ENCODE measurements at places on chromosomes 5 and 9. TPM values are rescaled to one million over a fixed set of nuclear protein-coding genes. Genes with fewer than 3 reads are reported as not detected.
A peak's percentile ranks its signal among the peaks of the same experiment; 100 is the strongest.

- DNase-seq: no peak
Measured at GRCh38 chr5:39422728-39423285, 2.0 kb downstream of the DAB2 start.

- DNase-seq: no peak
Measured at GRCh38 chr5:73853091-73853490, 227.1 kb downstream of the ARHGEF28 start.

The PCDHGB3 gene
- total RNA-seq: 6.2 TPM

GRCh38 chr5:142847898-142848790 lies 78.0 kb downstream of the ARHGAP26 start:
- DNase-seq: peak; percentile 59

- DNase-seq: peak; percentile 61
Measured at GRCh38 chr5:903756-904096, 11.0 kb downstream of the TRIP13 start.

The IFNB1 gene
- not detected for total RNA-seq

DNA sequence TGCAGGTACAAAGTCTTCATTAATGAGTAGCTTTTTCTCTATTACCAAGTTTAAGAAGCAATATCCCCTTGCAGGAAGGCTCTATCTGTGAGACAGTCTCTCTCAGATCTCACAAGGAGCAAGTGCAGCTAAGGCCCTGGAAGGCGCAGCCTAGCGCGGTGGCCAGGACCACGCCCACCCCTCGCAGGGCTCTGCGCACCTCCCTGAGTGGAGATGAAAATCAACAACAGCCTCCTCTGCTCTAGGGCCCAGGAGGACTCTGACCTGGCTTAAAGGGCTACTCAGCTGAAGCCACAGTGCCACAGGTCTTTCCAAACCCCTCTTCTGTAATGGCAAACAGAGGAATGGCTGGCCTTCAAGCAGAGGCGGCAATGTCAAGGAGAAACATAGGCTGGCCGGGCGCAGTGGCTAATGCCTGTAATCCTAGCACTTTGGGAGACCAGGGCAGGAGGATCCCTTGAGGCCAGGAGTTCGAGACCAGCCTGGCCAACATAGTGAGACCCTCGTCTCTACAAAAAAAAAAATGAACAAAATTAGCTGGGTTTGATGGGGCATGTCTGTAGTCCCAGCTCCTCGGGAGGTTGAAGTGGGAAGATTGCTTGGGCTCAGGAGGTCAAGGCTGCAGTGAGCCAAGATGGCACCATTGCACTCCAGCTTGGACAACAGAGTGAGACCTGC lies 11.9 kb downstream of the SEC16A start:
- no peak for DNase-seq

The SPAG8 gene
- 2.2 TPM for total RNA-seq

The IGFBPL1 gene
- total RNA-seq: 0.36 TPM

DNA sequence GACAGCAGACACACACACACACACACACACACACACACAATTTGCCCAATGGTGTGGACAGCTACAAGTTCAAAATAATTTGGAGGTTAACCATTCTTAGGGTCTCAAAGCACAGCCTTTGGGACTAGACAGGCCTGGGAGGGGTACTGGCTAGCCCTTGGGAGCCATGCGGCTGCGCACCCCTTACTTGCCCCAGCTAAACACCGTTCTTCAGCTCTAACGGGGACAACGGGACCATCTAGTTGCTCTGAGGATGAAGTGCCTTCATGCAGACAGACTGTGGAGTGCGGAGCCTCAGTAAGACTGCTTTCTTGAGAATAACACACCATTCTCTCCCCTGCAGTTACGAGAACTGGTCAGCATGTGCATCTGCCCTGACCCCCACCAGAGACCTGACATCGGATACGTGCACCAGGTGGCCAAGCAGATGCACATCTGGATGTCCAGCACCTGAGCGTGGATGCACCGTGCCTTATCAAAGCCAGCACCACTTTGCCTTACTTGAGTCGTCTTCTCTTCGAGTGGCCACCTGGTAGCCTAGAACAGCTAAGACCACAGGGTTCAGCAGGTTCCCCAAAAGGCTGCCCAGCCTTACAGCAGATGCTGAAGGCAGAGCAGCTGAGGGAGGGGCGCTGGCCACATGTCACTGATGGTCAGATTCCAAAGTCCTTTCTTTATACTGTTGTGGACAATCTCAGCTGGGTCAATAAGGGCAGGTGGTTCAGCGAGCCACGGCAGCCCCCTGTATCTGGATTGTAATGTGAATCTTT lies 64.6 kb downstream of the PSMB7 start:
- peak; percentile 66 for DNase-seq

- peak; percentile 93 for DNase-seq
Measured at GRCh38 chr9:96453625-96454024, 3.7 kb downstream of the HABP4 start.

The KIF4B gene
- total RNA-seq: not detected

DNA sequence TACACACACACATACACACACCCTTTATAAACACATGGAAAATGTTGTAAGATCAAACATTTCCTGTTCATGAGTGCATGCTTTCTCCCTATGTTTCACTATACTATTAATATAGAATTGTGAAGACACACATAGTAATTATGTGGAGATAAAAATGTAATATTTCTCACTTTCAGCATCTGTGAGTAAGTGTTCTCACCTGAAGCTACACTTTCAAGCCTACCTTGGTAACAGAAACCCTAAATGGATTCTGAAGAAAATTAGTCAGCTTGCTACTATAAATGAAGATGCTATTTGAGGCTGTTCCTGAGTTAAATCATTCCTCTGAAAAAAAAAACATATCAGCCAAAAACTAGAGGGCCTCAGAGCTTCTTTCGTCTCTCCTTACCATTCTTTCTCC lies 81.1 kb upstream of the GNA14 start:
- no peak for DNase-seq

DNA sequence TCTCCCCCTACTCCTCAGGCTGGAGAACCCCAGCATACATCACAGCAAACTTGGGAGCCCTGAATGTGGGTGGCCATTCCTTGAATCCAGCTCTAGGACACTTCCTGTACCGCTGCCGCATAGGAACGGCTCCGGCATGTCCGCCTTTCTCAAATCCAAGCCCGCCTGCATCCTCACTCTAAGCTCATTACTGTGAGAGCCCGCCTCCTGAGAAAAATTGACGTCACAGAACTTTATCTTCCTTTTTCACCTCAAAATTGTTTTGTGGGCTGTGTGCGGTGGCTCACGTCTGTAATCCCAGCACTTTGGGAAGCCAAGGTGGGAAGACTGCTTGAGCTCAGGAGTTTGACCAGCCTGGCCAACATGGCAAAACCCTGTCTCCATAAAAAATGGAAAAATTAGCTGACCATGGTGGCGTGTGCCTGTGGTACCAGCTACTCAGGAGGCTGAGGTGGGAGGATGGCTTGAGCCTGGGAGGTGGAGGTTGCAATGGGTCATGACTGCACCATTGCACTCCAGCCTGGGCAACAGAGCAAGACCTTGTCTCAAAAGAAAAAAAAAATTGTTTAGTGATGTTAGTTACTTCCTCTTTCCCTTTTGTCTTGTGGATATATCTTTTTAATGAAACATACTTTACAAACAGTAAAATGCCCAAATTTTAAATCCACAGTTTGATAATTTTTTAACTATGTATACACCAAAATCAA lies 22.8 kb downstream of the RNF44 start:
- DNase-seq: no peak

The SELENOP gene
- 171 TPM for total RNA-seq

GRCh38 chr5:93054424-93055163 lies 526.4 kb downstream of the NR2F1-AS1 start:
- DNase-seq: no peak

GRCh38 chr5:171871711-171872110 lies 86.1 kb downstream of the SMIM23 start:
- DNase-seq: no peak

DNA sequence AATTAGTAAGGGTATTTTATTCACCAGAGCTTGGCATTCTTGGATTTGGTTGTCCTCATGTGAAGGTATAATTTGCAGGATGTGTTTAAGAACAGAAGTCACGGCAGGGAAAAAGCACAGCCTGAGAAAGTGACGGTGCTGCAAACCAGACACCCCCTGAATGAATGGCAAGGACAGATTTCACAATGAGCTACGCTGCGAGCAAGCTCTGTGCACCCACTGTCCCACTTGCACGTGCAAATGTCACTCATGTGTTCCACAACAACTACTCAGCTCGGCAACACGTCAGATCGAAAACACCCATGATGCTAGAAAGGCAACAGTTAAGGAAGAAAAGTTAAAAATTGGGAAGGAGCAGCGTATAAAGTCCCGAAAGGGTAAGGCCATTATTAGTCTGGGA lies 168.9 kb downstream of the ROR2 start:
- DNase-seq: no peak

GRCh38 chr5:55645304-55645703 lies 66.8 kb downstream of the SLC38A9 start:
- DNase-seq: no peak

GRCh38 chr5:149133795-149134777 lies 7.2 kb upstream of the ABLIM3 start:
- DNase-seq: peak; percentile 94

- DNase-seq: no peak
Measured at GRCh38 chr9:114473447-114473801, 31.8 kb downstream of the WHRN start.

All from osteoblast (primary cell).